ENCODE measurements at places on chromosomes 5 and 9.

DNA sequence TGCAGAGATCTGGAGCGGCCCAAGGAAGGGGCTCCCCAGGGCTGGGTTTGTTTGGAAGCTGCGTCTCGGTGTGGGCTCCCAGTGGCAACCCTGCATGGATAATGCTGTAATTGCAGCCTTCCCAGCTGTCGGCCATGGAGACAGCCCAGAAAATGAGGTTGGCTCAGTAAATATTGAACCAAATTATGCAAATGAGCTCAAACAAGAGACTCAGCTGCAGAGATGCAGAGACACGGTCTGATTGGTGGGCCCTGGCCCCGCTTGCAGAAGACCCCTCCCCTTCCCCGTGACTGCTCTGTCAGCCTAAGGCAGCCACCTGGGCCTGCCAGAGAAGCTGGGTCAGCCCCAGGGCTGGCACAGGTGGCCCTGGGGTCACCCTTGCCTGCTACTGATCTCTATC, 75.9 kb downstream of the RAD23B start:
- DNase-seq: no peak

- DNase-seq: no peak
Observed at GRCh38 chr5:88145611-88146467, 122.8 kb downstream of the TMEM161B start.

DNA sequence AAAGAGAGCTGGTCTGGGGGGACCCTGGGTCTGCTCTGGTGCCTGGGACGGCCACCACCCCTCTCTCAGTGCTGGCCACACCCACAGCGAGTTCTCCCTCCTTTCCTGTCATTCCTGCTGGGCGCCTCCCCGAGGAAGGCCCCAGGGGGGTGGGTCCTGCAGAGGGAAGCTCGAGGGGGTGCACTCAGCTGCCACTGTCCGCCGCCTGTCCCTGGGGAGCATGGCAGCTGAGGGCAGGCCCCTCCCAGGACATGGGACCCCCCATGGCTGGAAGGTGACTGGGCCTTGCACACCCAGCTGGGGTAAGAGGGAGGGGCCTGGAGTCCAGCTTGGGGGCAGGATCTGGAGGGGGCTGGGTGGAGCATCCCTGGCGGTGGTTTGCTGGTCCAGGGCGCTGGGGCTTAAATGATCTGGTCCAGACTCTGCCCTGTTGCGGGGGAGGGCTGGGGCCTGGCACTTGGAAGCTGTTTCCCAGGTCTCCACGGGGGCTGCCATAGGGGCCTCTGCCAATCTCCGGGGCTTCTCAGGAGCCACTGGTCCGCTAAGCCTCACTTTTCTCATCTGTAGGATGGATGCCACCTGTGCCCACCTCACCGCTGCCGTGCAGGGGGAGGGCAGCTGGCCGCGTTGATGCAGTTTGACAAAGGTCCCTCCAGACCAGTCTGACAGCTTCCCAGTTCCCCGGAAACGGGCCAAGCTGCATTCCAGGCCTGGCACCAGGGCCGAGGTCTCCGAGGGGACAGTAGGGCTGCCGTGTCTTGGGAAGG, 6.0 kb upstream of the SLC2A6 start:
- no peak for DNase-seq

DNA sequence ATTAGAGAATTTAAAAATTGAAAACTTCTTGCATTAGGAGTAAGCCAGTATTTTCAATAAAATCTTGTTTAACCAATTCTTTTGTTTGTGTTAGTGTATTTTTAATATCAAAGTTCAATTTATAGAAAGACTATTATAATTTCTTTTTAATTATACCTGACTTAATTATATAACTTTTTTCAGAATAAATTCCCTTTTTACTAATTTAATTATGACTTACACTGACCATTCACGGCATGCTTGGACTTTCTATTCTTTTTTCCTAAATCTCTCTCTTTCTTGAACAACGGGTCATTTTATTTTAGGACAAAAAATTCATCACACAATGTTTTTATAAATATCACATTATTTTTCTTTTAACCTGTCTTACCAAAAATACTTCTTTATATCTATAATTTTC, 555.3 kb upstream of the PTGER4 start:
- DNase-seq: no peak

GRCh38 chr5:151660616-151661495, 25.9 kb downstream of the SPARC start:
- DNase-seq: no peak

DNA sequence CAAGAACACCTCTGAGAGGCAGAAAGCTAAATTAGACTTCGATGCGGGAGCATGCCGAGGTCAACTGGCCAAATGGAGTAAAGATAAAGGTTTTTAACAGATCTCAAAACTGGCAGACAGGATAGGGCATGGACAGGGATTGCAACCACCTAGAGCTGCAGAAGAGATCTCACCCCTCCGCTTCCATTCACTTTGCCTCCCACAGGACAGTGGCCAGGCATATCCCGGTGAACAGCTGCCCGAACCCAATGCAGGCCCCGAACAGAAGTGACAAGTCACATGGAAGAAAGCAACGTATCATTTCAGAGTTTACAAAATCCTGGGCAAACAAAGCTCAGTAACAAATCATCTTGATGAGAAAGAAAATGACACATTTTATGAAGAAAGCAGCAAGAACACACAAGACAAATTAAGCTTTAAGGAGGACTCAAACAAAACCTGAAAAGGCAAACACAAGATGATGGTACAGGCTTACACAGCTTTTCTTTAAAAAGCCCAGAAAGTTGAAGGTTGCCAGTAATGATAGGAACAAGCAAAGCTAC, 18.4 kb downstream of the RNF130 start:
- no peak for DNase-seq

GRCh38 chr5:170182491-170182890, 50.3 kb upstream of the C5orf58 start:
- DNase-seq: no peak

GRCh38 chr5:80191991-80192398, 63.9 kb downstream of the SERINC5 start:
- DNase-seq: no peak

DNA sequence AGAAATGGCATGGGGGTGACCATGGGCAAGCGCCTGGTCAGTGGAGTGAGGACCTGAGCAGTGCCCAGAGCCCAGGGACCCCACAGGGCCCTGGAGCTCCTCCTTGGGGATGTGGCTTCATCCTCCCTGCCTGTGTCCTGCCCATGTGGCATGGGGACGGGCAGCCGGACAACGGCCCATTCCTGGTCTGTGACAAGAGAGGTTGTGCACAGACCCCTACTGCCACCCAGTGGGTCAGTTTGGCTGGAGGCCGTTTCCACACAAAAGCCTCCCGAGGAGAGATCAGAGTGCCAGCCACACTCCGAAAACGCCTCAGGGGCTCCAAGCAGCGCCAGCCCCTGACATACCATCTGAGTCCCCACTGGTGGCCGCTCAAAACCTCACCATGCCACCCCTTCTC, 19.8 kb downstream of the SLC6A18 start:
- no peak for DNase-seq

DNA sequence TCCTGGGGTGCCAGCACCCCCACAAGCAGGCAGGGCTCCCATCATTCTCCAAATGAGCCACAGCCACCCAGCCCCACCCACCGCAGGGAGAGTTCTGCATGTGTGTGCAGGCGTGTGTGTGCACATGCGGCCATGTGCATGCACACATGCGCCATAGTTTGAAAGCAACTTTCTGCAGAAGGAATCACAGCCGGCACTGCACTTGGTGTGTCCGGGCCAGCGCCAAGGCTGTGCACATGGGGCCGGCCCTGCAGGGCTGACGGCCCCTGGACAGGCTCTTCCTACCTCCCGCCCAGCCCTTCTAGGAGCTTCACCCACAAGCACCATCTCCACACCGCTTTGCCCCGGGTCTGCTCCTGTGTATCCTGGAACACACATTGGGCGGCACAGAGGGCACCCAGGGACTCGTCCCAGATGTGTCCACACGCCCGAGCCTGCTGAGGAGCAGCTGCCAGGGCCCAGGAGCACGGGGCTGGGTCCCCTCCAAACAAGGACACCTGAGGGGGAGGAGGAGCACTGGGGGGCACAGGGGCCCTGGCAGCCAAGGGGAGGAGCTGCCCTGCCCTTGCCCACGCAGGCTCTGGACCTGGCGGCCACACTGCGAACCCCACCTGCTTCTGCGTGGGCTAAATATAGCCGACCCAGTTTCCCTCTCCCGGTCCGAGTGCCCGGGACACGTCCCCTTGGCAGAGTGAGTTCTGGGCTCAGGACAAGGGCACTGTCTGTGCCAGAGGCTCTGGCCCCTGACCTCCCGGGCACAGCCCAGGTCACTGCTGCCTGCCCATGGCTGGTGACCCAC, 19.1 kb downstream of the TPPP start:
- DNase-seq: no peak

- DNase-seq: peak; percentile 44
Observed at GRCh38 chr9:114691046-114691955, 9.3 kb upstream of the TEX48 start.

DNA sequence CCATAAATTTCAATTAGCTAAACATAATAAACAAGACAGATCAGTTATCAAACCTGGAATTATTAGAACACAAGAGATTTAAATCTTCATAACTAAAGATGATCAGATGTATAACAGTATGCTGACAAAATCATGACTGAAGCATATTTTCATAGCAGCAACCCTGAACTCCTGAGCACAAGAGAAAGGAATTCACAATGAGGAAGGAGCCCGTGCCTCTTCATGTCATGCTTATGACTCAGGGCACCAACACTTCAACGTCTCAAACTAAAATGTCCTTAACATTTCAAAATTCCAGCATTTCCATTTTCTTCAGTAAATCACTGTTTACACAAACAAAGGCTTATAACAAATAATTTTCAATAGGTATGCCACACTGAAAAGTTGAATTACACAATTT, 6.7 kb downstream of the AP3B1 start:
- DNase-seq: no peak

- no peak for DNase-seq
Observed at GRCh38 chr9:121774715-121775613, 123.5 kb downstream of the DAB2IP start.

DNA sequence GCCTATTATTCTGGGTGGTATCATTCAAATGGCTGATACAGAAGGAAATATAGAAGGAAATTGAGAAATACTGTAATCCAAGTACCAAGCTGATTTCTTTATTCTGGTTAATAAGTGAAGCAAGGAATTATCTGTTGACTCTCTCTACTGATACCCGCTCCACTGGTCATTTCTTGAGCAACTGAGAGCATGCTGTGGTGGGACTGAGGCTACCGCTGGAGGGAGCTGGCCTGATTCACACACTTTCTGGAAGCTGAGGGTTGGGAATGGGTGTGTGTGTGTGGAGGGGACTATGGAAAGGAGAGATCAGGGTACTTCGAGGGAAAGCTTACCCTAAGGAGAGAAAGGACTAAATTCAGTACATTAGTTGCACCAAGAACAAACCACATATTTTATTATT, 104.1 kb downstream of the UGCG start:
- DNase-seq: no peak

- no peak for DNase-seq
Observed at GRCh38 chr5:95826949-95827891, 4.7 kb upstream of the GLRX start.

- no peak for DNase-seq
Observed at GRCh38 chr9:108639696-108640095, 216.1 kb downstream of the ACTL7B start.

GRCh38 chr9:74147906-74148305, 349.2 kb upstream of the RORB start:
- no peak for DNase-seq

DNA sequence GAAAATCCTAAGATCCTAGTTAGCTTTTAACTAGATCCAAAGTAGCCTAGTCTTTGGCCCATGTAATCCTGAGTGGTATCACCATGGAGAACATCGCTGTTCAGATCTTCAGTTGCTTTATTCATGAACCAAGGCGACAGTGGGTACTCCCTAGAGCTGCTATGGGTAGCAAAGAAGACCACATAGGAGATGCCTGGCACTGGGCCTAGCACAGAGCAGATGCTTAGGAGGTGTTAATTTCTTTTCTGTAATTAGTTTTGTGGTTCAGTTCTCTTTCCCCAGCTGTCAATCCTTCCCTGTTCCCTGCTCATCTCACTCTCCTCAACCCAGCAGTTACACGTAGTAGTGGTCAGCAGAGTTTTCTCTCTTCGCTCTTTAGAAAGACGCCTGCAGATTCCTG, 9.3 kb downstream of the CAST start:
- no peak for DNase-seq

- DNase-seq: no peak
Observed at GRCh38 chr5:126965061-126965475, 65.3 kb downstream of the MARCHF3 start.

GRCh38 chr5:102271759-102272158, 24.3 kb downstream of the SLCO4C1 start:
- no peak for DNase-seq

- no peak for DNase-seq
Observed at GRCh38 chr5:37005946-37006540, 129.5 kb downstream of the NIPBL start.

DNA sequence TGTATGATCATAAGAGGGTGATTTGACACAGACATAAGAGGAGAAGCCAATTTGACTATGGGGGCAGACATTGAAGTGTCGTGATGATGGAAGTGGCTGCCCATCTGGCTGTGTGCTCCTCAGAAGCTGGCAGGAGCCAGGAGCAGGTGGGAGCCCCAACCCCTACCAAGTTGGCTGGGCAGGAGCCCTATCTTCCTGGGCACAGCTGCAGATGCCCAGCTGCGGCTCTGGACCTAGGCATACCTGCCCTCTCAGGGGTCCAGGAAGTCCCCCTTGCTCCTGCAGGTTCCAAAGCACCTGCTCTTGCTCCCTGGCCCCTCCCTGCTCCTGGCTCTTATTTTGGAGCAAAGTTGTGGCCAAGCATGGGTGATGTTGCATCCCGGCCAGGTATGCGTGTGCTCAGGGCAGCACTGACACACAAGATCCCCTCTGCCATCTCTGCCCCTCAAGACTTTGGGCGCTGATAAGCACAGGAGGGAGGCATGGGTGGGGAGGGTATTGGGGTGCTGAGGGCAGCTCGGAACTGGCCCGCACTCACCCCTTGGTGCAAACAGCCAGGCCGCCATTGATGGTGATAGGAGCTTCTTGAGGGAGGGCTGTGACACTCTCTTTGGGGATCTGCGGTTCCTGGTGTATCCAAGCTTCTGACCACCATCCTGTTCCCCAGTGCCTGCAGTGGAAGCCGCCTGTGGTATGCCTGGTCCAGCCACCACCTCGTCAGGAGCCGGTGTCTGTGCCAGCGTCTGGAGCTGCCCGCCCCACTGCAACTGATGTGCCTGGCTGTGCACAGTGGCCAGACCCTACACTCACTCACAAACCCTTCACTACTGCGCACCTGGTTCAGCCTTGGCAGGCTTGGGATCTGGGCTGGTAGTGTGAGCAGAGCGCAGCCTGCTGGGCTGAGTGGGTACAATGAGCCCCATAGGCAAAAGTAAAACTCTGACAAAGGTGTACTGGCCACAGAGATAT, 230.9 kb downstream of the CDH9 start:
- no peak for DNase-seq
